Activated CD4-positive, alpha-beta memory T cell treated with anti-CD3 and anti-CD28 coated beads for 36 hours (primary cell): ENCODE measurements at places on chromosomes 5 and 9.
A peak's percentile ranks its signal among the peaks of the same experiment; 100 is the strongest.

DNA sequence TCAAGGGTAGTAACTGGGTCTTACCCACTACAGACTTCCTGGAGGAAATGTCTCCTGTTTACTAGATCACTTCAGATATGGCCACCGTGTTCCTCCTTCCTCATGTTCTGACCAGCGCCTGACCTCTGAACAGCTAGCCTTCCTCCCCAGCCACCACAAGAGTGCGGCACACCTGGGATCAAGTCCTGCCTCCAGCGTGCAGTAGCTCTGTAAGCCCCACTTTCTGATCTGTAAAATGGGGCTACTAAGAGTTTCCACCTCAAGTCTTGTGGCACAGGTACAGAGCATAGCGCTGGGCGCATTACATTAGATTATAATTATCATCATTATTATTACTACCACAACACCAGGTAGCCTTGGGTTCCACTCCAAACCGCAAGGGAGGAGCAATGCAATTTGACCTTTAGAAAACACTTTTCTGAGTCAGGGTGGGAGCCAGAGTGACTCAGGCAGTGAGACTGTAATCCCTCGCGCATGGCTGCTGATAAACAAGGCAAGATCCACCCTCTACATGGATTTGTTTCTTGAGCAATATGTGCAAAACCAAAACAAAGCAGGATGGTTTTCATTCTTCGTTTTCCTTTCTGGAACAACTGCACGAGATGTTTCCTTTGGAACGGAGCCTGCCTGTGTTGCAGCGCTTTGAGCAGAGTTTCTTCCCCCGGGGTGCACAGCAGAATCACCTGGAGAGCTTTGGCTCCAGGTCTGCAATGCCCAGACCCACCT, 65.0 kb upstream of the ANGPTL2 start:
- no peak overlapping the region for H3K27ac ChIP-seq
- peaks cover 2% of the 10 kb centered on the region for H3K36me3 ChIP-seq
- no peak overlapping the region for H3K4me3 ChIP-seq
- no peaks in the 10 kb centered on the region for H3K27me3 ChIP-seq
- H3K4me1 ChIP-seq, result no peaks in the 10 kb centered on the region

- no peaks in the 10 kb centered on the region for H3K4me1 ChIP-seq
- H3K36me3 ChIP-seq, result no peaks in the 10 kb centered on the region
- DNase-seq, result no peak
- H3K27ac ChIP-seq, result no peak overlapping the region
- H3K27me3 ChIP-seq, result peaks cover 1% of the 10 kb centered on the region
Measured at GRCh38 chr5:137051161-137051560, 448.0 kb downstream of the SPOCK1 start.

DNA sequence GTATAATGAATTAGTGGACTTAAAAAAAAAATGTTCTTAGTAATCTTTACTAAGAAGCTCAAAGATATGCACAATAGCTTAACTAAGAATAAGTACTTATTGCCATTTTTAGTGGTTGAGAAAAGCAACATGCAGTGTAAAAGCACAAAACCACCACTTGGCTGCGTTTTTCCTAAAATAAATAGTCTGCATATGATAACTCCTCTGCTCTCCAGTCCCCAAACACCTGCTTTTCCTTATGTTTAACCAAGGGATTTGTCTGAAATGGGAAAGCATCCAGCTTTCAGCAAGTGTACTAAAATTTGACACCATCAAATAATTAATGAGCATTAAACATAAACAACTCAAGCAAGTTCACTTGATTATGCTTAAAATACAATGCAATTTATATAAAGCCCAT, 41.4 kb downstream of the PSIP1 start:
- no peaks in the 10 kb centered on the region for H3K27me3 ChIP-seq
- H3K4me1 ChIP-seq, result peaks cover 17% of the 10 kb centered on the region
- no peak overlapping the region for H3K4me3 ChIP-seq
- H3K27ac ChIP-seq, result no peak overlapping the region

GRCh38 chr5:54689411-54690251, 172.1 kb downstream of the SNX18 start:
- DNase-seq, result no peak
- no peaks in the 10 kb centered on the region for H3K36me3 ChIP-seq
- H3K27ac ChIP-seq, result no peak overlapping the region
- no peak overlapping the region for H3K4me3 ChIP-seq
- no peaks in the 10 kb centered on the region for H3K27me3 ChIP-seq

- H3K4me1 ChIP-seq, result no peaks in the 10 kb centered on the region
- no peak overlapping the region for H3K4me3 ChIP-seq
- no peaks in the 10 kb centered on the region for H3K36me3 ChIP-seq
Measured at GRCh38 chr9:98607787-98608186, 100.9 kb downstream of the GABBR2 start.

DNA sequence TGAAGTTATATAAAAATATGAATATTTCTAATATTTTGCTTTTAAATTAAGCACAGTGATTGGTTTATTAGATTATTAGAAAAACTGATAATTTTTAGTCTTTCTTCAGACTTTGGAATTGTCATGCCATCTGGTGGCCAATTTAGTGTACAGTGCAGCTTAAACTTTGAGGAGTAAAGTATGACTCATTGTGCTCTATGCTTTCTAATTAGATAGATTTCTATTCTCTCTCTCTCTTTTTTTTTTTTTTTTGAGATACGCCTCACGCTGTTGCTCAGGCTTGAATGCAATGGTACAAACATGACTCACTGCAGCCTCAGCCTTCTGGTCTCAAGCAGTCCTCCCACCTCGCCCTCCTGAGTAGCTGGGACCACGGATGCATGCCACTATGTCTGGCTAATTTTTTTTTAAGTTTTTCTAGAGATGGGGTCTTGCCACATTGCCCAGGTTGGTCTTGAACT, 42.1 kb upstream of the GPR21 start:
- no peak overlapping the region for H3K27ac ChIP-seq
- peaks cover 3% of the 10 kb centered on the region for H3K36me3 ChIP-seq
- DNase-seq, result peak; percentile 62

GRCh38 chr9:16358751-16359150, 511.7 kb downstream of the BNC2 start:
- no peaks in the 10 kb centered on the region for H3K4me1 ChIP-seq
- DNase-seq, result no peak
- no peaks in the 10 kb centered on the region for H3K27me3 ChIP-seq
- H3K36me3 ChIP-seq, result no peaks in the 10 kb centered on the region

- H3K27ac ChIP-seq, result no peak overlapping the region
- no peaks in the 10 kb centered on the region for H3K4me1 ChIP-seq
- no peaks in the 10 kb centered on the region for H3K36me3 ChIP-seq
- H3K4me3 ChIP-seq, result no peak overlapping the region
Measured at GRCh38 chr5:136235321-136235720, 42.4 kb upstream of the SMIM32 start.

GRCh38 chr9:96559339-96559943, 60.2 kb downstream of the CDC14B start:
- H3K4me3 ChIP-seq, result no peak overlapping the region
- no peaks in the 10 kb centered on the region for H3K27me3 ChIP-seq
- no peak for DNase-seq

DNA sequence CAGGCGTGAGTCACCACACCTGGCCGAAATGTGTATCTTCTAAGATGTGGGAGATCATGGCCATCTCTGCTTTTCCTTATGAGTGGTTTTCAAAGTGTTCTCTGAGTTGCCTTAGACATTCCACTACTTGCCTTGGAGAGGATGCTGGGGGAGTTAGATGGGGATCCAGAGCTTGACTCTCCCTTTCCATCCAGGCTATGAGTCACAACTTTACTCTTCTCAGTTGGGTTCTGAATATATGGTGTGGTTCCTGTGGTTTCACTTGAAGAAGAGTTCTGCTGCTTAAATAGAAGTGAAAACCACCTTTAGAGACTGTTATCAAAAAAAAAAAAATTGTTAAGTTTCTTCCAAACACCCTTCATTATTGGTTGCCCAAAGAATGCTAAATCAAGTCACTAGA, 217.6 kb downstream of the ZNF608 start:
- H3K27ac ChIP-seq, result no peak overlapping the region
- H3K4me1 ChIP-seq, result no peaks in the 10 kb centered on the region
- H3K4me3 ChIP-seq, result no peak overlapping the region
- H3K36me3 ChIP-seq, result no peaks in the 10 kb centered on the region
- no peak for DNase-seq

GRCh38 chr5:4576161-4576748, 563.9 kb upstream of the ADAMTS16 start:
- H3K27ac ChIP-seq, result no peak overlapping the region
- H3K27me3 ChIP-seq, result no peaks in the 10 kb centered on the region
- H3K4me1 ChIP-seq, result no peaks in the 10 kb centered on the region
- H3K36me3 ChIP-seq, result no peaks in the 10 kb centered on the region
- no peak for DNase-seq

- no peak overlapping the region for H3K27ac ChIP-seq
- peaks cover 21% of the 10 kb centered on the region for H3K36me3 ChIP-seq
- no peak for DNase-seq
- H3K4me3 ChIP-seq, result no peak overlapping the region
- no peaks in the 10 kb centered on the region for H3K27me3 ChIP-seq
Measured at GRCh38 chr5:160432196-160432595, 10.5 kb downstream of the PTTG1 start.

GRCh38 chr5:57406641-57407040, 76.0 kb downstream of the ACTBL2 start:
- no peaks in the 10 kb centered on the region for H3K36me3 ChIP-seq
- H3K4me3 ChIP-seq, result no peak overlapping the region
- DNase-seq, result no peak
- H3K27ac ChIP-seq, result no peak overlapping the region

DNA sequence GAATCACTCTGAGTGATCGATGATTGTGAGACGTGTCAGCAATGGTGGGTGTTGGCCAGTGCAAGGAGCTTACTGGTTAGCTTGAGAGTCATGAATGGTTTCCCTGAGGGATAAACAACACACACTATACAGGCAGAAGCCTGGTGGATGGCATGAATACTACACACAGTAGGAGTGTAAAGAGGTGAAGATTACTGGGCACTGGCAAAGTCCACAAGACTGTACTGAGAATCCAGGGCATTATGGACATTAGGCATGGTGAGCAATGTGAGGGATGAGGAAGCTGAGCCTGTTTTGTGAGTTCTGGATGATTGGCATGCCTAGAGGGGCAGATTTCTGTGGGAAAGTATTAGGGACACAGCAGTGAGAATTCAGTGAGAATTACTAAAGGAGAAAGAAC, 71.3 kb downstream of the KDM4C start:
- H3K27ac ChIP-seq, result no peak overlapping the region
- H3K4me3 ChIP-seq, result no peak overlapping the region
- no peaks in the 10 kb centered on the region for H3K27me3 ChIP-seq

- H3K4me3 ChIP-seq, result no peak overlapping the region
- DNase-seq, result no peak
- no peaks in the 10 kb centered on the region for H3K27me3 ChIP-seq
- H3K36me3 ChIP-seq, result peaks cover 32% of the 10 kb centered on the region
- peaks cover 45% of the 10 kb centered on the region for H3K4me1 ChIP-seq
Measured at GRCh38 chr5:159171274-159171673, 38.1 kb downstream of the RNF145 start.

GRCh38 chr5:59491945-59492344, 401.6 kb downstream of the PDE4D start:
- H3K27me3 ChIP-seq, result peaks cover 7% of the 10 kb centered on the region
- H3K4me1 ChIP-seq, result no peaks in the 10 kb centered on the region
- H3K36me3 ChIP-seq, result no peaks in the 10 kb centered on the region
- H3K27ac ChIP-seq, result no peak overlapping the region
- no peak for DNase-seq

- no peak overlapping the region for H3K4me3 ChIP-seq
- no peaks in the 10 kb centered on the region for H3K27me3 ChIP-seq
- H3K27ac ChIP-seq, result peak overlapping the region; percentile 87
Measured at GRCh38 chr5:134383980-134384697, 12.8 kb downstream of the UBE2B start.

- no peaks in the 10 kb centered on the region for H3K36me3 ChIP-seq
- no peaks in the 10 kb centered on the region for H3K27me3 ChIP-seq
- DNase-seq, result no peak
- no peak overlapping the region for H3K27ac ChIP-seq
Measured at GRCh38 chr5:122908108-122908507, 62.7 kb downstream of the SNX24 start.

GRCh38 chr9:91289244-91289643, 72.5 kb downstream of the AUH start:
- no peak overlapping the region for H3K4me3 ChIP-seq
- peaks cover 19% of the 10 kb centered on the region for H3K4me1 ChIP-seq
- no peak for DNase-seq
- no peak overlapping the region for H3K27ac ChIP-seq
- H3K36me3 ChIP-seq, result peaks cover 44% of the 10 kb centered on the region
- no peaks in the 10 kb centered on the region for H3K27me3 ChIP-seq

DNA sequence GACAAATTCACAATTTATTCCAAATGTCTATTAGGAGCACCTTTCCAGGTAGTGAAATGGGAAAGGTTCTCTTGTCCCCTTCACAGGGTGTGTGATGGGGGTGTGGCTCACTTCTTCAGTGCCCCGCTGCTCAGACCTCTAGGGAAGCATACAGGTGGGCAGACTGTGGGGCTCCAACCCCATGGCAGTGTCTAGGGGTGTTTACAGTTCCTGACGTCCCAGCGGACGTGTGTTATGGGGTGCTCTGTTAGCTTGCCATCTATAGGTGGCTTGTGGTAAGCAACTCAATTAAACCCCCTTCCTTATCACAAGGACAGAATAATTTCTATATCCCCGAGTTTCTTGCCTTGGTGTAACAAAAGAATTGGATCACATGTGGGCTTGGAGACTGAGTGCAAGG, 67.4 kb upstream of the SPINK5 start:
- no peak for DNase-seq
- H3K27ac ChIP-seq, result no peak overlapping the region
- peaks cover 3% of the 10 kb centered on the region for H3K36me3 ChIP-seq

GRCh38 chr5:149452007-149452664, 73.0 kb upstream of the IL17B start:
- H3K36me3 ChIP-seq, result no peaks in the 10 kb centered on the region
- H3K4me3 ChIP-seq, result no peak overlapping the region
- H3K27me3 ChIP-seq, result no peaks in the 10 kb centered on the region
- H3K27ac ChIP-seq, result no peak overlapping the region
- no peak for DNase-seq
- H3K4me1 ChIP-seq, result no peaks in the 10 kb centered on the region

DNA sequence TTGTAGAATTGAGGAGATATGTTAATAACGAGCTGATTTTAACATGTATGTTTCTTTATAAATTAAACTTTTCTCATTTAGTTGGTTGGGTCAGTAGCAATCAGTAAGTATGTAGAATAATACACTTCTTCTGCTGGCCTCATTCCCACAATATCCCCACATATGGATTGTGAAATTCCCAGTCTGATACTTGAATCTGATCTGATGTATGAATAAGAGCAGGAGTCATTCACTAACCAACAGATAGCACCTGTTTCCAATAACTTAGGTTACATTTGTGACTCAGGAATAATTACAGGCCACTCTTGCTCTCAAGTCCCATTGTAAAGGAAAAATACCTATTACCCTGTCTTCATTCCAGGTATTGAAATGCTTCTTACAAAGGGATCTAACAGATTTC, 23.9 kb downstream of the SLC36A1 start:
- H3K4me1 ChIP-seq, result no peaks in the 10 kb centered on the region
- no peak overlapping the region for H3K27ac ChIP-seq
- no peak overlapping the region for H3K4me3 ChIP-seq
- peaks cover 5% of the 10 kb centered on the region for H3K36me3 ChIP-seq
- no peaks in the 10 kb centered on the region for H3K27me3 ChIP-seq

DNA sequence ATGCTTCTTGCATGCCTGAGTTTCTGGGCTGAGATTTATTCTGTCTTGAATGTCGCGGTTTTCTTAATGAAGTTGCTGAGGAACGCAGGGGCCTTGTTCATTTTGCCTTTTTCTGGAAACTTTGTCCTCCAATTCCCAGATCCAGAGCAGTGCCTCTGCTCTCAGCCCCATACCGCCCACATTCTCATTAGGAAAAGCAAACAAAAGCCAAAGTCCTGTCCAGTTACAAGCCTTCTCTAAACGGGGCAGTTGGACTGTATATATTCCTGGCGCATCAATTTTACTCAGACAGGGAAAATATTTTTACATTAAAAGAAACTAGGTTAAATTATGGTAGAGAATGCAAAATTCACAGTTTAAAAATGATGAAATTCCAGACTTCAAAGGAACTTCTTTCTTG, 1.2 kb upstream of the PSAT1 start:
- peaks cover 20% of the 10 kb centered on the region for H3K36me3 ChIP-seq
- H3K27me3 ChIP-seq, result no peaks in the 10 kb centered on the region
- no peak for DNase-seq
- peak overlapping the region; percentile 87 for H3K27ac ChIP-seq
